ENCODE measurements at places on chromosomes 6 and 20.

DNA sequence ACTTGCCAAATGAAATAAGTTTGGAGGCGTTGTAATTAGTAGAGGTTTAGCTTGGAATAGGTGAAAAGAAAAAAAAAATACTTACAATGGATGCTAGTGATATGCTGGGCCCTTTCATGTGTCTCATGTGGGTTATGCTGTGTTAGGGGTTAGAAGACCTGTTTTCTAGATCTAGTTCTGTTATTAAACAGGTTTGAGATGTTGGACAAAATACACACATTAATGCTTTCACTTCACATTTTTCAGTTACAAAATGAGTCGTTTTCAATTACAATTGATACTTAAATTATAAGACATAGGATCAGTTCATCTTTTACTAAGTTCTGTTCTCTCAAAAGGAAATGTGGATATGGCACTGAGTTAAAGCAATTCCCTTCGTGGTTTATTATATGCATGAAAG lies 509.8 kb downstream of the EPM2A start:
- no peak for DNase-seq

DNA sequence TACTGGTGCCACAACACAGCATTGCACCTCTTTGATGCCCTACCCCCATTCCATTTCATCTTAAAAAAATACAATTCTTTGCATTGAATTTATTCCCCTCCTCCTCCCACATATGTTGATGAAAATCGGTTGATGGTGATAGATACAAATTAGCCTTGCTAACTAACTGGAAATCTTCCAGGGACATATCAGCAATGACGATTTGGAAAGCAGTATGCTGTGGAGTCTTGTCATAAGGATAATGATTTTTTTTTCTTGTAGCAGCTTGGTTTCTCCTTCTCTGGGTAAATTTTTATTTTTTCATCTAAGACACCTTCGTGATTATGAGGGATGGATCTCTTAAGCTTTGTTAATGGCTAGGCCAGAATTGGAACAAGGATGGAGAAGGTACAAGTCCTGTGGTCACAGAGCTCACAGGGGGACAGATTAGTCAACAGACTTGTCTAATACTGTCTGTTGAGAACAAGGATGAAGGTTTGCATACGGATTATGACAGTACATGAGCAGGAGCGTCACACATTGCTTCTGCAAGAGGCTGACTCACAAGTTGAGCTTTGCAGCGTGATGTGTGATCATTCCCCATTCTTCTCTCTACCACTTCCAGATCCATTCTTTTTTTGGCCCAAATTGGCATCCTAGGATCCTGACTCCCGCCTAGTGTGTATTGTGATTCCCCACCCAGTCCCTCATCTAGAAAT lies 233.1 kb upstream of the FERMT1 start:
- DNase-seq: no peak

GRCh38 chr6:133128191-133128590 lies 113.0 kb upstream of the EYA4 start:
- DNase-seq: no peak

GRCh38 chr6:49454787-49455709 lies 8.0 kb downstream of the MMUT start:
- no peak for DNase-seq

DNA sequence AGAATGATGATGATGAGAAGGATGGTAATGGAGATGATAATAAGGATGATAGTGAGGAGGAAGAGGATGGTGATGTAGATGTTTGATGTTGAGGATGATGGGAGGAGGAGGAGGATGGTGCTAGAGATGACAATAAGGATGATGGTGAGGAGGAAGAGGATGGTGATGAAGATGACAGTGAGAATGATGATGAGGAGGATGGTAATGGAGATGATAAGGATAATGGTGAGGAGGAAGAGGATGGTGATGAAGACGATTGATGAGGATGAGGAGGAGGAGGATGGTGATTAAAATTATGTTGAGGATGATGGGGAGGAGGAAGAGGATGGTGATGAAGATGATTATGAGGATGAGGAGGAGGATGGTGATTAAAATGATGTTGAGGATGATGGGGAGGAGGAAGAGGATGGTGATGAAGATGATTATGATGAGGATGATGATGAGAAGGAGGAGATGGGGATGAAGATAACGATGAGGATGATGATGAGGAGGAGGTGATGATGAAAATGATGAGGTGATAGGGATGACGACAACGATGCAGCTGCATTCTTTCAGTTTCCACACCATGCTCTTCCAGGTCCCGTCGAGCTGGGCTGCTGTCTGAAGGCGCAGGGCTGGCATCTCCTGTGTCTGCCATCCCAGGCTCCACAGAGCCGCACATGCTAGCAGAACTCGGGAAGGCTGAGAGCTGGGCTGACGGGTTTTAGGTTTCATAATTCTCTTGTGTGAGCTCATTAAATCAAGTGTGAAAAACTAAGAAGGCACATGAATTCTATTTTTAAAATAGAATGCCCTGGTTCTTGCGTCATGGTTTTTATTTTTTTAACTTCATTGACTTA lies 274.9 kb downstream of the SMOC2 start:
- DNase-seq: no peak

- DNase-seq: peak; percentile 15
Measured at GRCh38 chr6:90295854-90296340, 746 bp downstream of the BACH2 start.

DNA sequence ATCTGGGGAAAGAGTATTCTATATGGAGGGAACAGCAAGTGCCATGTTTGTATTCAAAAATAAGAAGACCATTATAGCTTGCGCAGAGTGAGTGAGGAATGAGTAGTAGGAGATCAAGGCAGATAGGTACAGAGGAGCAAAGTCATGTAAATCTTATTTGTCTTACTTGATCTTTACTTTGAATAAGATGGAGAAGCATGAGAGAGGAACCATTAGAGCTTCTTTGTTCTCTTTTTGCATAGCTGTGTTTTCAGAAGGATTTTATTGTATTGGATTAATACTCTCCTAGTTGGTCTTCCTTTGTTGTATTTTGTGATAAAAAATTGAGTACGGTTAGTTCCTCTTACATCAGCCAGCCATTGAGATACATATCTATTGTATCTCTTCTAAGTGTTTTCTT lies 88.4 kb downstream of the SCAF8 start:
- DNase-seq: no peak

GRCh38 chr20:41406353-41406752 lies 39.7 kb upstream of the EMILIN3 start:
- no peak for DNase-seq

GRCh38 chr6:108254433-108255410 lies 6.1 kb downstream of the SNX3 start:
- DNase-seq: no peak

DNA sequence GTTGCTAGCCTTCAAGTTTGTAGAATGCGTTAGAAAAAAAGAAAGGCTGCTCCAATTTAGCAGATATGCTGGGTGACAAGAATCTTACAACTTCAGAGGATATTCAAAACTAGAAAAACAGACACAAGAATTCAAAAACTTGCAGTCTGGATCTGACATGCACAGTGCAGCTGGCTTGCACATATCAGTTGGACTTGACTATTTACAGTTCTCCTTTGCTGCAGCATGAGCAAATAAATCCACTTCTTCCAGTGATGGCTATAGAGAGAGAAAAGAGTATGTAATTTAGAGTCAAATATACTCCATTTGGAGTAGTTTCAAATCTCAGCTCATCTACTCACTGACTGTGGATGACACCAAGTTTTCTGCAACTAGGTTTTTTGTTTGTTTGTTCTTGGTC lies 247.0 kb downstream of the RIMS1 start:
- no peak for DNase-seq

GRCh38 chr6:155472886-155473285 lies 17.2 kb upstream of the NOX3 start:
- no peak for DNase-seq
